ENCODE measurements at places on chromosomes 3 and 15.
A peak's percentile ranks its signal among the peaks of the same experiment; 100 is the strongest.

DNA sequence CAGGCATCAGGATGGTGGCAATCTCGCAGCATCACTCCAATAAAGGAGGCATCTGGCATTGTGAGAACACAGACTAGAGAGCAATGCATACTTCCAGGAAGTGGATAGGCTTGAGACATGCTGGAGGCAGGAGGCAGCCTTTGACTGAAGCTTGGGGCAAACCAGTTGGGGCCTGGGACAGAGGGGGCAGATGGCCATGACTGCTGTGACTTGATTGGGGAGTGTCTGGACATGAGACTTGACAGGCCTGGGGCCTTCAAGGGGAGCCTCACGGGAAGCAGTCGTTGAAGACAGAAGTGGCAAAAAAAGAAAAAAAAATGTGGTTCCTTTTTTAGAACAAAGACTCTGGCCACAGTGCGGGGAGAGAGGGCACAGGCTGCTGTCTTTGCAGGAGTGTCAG lies 44.7 kb upstream of the CHRNA7 start:
- no peak for DNase-seq

GRCh38 chr3:124741027-124741426 lies 10.8 kb downstream of the UMPS start:
- no peak for DNase-seq

DNA sequence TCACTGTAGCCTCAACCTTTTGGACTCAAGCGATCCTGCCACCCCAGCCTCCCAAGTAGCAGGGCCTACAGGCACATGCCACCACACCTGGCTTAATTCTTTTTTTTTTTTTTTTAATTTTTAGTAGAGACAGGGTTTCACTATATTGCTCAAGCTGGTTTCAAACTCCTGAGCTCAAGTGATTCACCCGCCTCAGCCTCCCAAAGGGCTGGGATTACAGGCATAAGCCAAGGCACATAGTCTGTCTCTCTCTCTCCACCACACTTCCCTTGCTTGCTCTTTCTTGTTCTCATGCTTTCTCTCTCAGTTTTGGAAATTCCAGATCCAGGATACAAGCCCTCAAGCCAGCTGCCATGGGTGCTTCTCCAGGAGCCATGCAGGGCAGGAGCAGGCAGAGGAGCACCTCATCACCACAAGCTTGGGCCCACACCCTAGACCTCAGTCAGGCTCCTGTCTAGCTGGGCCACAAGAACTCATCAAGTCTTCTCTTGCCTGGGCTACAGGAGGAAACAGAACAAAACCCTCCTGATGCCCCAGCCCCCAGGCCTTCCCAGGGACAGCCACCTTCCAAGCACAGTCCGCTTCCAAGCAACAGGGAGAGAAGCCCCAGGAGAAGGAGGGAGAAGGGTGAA lies 145.3 kb upstream of the LPP start:
- no peak for DNase-seq

- DNase-seq: no peak
Measured at GRCh38 chr3:96959474-96959873, 145.1 kb downstream of the EPHA6 start.

DNA sequence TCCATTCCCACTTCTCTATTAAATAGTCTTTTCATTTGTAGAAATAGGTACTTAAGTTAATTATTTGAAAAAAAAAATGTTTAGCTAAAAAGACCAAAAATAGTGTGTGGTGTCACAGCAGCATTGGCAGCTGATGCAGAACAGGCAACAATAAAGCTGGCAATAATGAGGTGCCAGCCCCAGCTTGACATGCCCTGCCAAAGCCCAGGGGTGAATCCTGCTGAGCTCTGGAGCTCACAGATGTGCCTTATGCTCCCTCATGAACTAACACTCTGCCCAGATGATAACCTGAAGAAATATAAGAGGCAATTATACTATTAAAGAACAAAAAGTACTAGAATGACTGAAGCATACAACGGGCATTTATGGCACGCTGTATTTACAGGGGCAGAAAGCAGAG lies 63.8 kb downstream of the IGSF11 start:
- DNase-seq: no peak

DNA sequence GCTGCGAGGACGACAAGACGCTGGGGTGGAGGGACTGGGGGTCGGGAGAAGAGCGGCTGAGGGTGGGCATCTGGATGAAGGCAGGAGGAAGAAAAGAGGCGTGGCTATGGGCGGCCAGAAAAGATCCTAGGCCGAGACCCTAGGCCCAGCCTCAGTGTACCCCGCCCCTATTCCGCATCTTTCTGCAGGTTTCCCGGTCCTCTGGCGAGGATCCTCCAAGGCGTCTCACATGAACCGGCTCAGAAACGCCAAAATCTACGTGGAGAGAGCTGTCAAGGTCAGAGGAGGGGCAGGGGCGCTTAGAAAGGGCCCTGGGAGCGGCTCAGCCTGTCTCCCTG lies 340 bp downstream of the TTLL3 start:
- peak; percentile 62 for DNase-seq

GRCh38 chr15:92715758-92716157 lies 60.2 kb upstream of the FAM174B start:
- peak; percentile 57 for DNase-seq

DNA sequence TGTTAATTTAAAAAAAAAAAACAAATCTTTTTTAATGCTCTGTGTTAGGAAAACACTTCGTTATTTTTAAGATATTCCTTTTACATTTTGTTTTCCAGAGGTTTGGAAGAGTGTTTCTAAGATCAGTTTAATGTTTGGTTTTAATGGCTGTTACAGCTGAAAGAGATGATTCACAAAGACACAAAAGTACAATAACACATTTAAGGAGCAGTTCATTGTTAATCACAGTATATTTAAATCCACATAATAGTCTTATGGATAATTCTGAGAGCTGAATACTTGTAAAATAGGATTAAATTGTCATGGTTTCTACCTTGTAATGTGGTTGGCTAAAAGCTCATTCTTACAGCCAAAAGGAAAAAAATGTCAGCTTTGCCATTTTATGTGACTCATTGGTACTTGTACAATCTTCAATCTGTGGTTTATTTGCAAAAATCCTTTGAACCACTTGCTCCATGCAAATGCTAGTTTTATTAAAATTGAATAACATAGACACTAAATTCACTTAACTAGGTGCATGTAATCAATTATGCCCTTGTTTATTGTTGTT lies 426.4 kb downstream of the NLGN1 start:
- no peak for DNase-seq

- no peak for DNase-seq
Measured at GRCh38 chr3:138078901-138079344, 36.5 kb downstream of the DZIP1L start.

- DNase-seq: no peak
Measured at GRCh38 chr3:54817628-54818027, 110.2 kb downstream of the LRTM1 start.
